ENCODE measurements at places on chromosomes 16 and 17.

- no peak for DNase-seq
Observed at GRCh38 chr17:1237471-1237870, 32.8 kb upstream of the BHLHA9 start.

GRCh38 chr16:50859628-50860360 is 117.9 kb downstream of the CYLD start:
- no peak for DNase-seq

GRCh38 chr17:70037498-70037897 is 37.5 kb upstream of the KCNJ16 start:
- no peak for DNase-seq

DNA sequence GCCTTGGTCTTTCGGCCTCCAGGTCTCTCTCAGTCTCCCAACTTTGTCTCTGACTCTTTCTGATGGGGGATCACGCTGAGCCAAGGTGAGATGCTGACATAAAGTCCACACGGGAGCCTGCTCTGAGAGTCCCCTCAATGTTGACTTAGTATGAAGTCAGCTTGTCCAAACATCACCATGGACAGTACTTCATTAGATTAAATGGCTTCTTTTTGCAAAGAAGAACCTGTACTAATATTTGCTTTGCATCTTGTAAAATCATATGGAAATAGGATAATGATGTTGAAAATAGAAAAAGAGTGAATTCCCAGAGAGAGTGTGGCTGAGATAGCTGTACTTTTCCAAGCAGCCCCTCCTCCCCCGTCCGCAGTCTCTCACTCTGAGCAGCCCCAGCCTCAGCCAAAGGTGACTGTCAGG is 56.7 kb upstream of the SIAH1 start:
- no peak for DNase-seq
